ENCODE measurements at places on chromosomes 3 and 15.

DNA sequence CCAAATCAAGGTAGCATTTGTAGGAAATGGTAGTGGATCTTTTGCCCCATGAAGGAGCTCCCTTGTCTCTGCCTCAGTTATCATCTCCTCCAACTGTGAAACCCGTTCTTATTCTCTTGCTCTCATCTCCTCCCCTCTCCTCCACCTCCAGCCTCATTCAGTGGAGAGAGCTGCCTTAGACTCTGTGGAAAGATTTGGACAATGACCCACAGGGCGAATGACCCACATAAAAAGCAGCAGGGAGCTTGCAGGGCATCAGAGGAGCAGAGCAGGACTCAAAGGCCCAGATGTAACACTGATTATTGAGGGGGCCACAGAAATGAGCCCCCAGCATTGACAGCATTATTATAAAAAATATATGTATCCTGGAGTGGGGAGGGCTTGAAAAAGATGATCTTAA lies 641.1 kb upstream of the CFAP20DC start:
- DNase-seq = no peak

- DNase-seq = no peak
These were observed 316.2 kb upstream of the TBC1D5 start for GRCh38 chr3:18058666-18059065.

DNA sequence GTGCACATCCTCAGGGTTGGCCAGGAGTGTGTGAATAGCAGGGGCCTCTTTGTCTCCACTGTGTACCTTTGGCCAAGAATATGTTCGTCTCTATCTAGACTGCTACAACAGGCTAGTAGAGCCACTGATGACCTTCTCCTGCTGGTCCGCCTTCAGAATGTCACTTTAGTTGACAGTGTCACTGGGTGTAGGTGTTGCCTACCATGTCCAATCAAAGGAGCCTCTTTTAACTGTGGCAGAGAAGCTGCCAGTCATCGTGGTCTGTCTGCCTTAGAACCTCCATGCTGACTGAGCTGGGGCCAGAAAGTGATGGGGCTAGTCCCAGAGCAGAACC lies 40.1 kb downstream of the OXSR1 start:
- DNase-seq = no peak

- DNase-seq = no peak
These were observed 49.9 kb upstream of the LMCD1 start for GRCh38 chr3:8451696-8452095.

- no peak for DNase-seq
These were observed 1.4 kb downstream of the PGPEP1L start for GRCh38 chr15:99006146-99006545.

GRCh38 chr3:53629402-53629723 lies 135.0 kb downstream of the CACNA1D start:
- no peak for DNase-seq

DNA sequence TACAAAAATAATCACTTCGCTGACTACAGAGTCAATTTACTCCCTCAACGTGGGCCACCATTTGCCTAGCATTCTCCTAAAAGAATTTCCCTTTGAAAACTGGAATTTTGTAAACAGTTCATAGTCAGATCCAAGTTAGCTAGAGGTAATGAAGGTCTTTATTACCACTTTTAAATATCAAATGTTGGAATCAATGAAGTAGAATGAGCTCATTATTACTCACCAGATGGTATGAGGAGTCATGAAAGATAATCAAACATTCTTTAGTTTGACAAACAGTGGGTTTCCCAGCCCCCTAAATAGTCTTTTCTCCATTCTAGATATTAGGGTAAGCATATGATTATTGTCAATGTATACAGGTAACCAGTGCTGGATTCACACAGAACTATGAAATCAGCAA lies 455.7 kb upstream of the THBS1 start:
- DNase-seq = no peak

DNA sequence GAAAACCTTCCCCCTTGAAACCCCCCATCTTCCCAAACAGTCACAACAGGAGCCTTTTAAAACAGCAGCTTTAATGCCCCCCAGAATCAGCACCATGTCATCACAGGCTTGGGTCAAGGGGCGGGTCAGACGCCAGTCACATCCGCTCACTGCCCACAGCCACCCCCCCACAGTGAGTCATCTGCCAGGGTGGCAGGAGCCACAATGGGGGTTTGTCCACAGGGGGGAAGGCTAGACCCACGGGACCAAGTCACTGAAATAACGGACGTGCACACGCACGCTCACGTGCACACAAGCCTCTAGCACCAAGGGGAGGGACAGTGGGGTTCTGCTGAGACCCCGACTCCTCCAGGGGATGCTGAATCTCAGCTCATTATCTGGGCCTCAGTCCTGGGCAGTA lies 441 bp upstream of the UCN2 start:
- DNase-seq = no peak

DNA sequence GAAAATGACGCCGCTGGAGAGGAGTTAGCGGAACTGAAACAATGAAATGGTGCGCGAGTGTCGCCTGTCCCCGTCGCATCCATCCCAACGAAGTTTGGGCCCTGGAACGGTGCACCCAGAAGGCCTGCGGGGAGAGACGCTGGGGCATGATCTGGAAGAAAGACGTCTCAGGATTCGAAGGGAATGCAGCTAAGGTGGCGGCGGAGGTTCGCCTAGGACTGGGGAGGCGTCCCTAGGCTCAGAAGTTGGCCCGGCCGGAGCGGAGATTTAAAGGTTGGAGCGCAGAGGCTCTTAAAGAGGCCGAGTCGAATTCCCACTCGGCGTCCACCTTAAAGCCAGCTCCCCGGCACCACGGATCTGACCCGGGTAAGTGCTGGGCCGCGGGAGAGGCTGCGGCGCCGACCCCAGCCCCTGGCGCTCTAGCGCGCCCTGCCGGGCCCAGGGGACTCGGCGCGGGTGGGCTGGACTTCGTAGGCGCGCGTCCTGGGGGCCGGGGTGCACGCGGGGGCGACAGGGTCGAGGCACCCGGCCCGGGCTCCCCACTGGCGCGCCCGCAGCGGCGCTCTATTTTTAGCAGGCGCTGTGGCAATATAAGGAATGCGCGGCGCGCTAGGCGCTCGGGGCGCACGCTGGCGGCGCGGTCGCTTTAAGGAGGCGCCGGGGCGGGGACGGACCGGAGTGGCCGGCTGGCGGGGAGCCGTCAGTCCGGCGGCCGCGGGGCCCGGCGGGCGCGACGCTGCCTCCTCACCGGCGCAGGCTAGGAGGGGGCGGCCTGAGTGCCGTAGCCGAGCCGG lies at the start of gene MRAS:
Gene MRAS, plus strand, starts transcription at position 620 of the 794 bp plus-strand sequence. CDS start 24,305 bp downstream, outside the sequence.
- DNase-seq = no peak

DNA sequence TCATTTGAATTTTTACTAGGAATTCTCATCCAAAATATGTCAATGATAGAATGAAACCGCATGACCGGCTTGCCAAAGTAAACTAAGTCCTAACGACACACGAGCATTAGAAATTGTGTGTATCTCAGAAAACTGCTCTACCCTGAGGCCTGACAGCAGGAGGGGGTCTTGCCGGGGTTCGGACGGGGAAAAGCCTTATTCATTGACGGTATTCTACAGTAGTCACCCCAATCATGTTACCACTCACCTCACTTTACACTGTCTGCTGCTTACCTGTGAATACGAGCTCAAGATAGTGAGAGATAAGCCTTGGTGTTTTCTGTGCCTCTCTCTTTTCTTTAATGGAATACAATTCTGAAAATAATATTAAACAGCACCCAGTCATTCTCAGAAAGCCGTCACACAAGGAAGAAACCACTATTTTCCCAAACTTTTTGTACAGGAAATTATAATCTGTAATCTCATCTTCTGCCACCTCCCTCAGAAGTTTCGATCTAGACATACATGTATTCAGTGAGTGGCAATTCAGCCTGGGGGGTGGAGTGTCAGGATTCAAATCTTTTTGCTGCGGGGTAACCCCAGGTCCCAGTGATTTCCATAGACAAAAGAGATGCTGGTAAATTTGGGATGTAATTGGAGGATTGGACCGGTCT lies 492 bp upstream of the FAM43A start:
- no peak for DNase-seq

- no peak for DNase-seq
These were observed 114.0 kb downstream of the FOXB1 start for GRCh38 chr15:60118146-60118545.

- peak; percentile 56 for DNase-seq
These were observed at the start of gene RASSF1 for GRCh38 chr3:50340448-50341329. TSS of gene RASSF1 (minus strand) at chr3:50340836. CDS start at chr3:50340805, 31 bp downstream.

DNA sequence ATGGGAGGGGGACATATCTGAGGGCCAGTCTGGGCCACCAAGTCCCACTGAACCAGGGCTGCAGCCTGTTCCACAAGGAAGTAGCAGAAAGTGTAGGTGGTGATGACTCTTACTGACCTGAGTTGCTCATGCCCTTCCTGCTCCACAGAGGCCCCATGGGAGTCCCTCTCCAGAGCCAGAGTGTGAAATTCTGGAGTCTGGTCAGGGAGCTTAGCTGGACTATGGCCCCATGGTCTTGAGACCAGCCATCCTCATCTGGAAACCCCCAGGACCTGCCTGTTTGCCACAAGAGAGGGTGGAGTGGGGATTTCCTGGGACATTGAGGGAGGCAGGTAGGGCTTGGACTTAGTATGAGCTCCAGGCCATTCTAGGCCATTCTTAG lies 3.0 kb downstream of the SPINT1 start:
- DNase-seq = no peak

DNA sequence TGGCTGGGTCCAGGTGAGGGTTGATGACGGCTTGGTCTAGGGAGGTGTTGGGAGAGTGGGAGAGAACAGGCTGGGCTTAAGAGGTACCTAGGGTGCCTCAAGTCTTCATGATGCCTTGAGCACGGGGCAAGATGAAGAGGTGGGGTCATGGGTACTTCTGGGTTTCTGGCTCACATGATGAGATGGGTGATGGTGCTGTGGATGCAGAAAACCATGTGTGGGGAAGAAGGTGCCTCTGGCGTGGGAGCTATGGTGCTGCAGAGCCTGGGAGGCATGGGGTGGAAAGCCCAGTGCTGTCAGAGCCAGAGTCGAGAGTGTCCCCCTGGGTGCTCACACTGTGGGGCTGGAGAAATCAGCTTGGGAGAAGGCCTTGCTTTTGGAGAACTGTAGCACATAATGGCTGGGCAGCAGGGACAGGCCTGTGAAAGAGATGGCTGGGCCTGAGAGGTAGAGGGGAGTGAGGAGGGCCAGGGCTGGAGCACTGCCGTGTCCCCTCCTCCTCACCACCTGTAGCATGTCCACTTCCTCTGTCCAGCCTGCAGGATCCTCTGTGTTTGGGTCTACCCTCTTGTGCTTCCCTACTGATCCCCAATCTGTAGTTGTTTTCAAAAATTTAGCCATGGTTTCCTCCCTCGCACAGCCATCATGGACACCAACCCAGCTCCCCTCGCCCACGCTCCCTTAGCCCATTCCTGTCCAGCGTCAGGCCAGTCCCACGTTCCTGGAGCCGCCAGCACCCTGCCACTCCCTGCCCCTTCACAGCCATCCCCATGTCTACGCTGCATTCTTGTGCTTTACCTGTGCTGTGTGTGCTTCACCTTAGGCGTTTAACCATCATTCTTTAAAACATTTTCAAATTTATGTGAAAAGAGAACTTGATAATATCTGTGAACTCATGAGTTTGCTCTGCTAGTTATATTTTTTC lies 132.0 kb downstream of the EEFSEC start:
- no peak for DNase-seq

DNA sequence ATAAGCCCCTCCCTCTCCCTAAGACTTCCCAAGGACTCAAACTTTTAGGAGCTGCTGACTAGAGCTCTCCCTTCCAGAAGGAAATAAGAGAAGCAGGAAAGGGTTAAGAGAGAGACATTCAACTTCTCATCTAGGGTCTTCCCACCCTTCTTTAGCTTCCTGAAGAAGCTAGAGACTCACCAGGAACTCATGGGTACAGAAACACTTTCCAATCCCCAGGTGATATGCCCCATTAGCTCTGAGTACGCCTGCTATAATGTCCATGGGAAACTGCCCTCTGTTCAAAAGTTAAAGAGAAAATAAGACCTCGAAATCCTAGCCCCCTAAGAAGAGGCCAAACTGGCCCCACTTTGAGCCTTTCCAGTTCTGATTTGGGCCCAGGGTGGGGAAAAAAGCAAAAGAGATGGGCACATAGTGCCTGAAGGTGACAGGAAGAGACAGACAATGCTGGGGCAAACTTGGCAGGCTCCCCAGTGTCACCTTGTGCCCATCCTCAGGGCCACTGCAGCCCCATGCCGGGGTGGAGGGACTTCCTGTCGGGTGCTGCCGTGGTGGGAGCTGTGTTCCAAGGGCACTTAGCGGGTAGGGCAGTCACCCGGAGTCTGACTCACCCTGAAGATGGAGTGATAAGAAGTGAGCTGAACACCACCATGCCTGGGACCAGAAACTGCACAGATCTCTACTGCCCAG lies 29.5 kb downstream of the CCDC12 start:
- DNase-seq = peak; percentile 77

GRCh38 chr3:51896607-51897305 lies 6.4 kb downstream of the IQCF1 start:
- DNase-seq = no peak

GRCh38 chr15:81947548-81947947 lies 98.3 kb downstream of the MEX3B start:
- no peak for DNase-seq

GRCh38 chr3:183018421-183019192 lies 38.3 kb upstream of the DCUN1D1 start:
- no peak for DNase-seq

GRCh38 chr3:172262991-172263608 lies 185.2 kb downstream of the GHSR start:
- no peak for DNase-seq

GRCh38 chr15:96327155-96327741 lies 3.3 kb upstream of the NR2F2 start:
- DNase-seq = no peak

GRCh38 chr3:14138878-14139655 lies 14.2 kb downstream of the TMEM43 start:
- no peak for DNase-seq

- no peak for DNase-seq
These were observed 2.5 kb downstream of the UBL7 start for GRCh38 chr15:74458473-74458872.

DNA sequence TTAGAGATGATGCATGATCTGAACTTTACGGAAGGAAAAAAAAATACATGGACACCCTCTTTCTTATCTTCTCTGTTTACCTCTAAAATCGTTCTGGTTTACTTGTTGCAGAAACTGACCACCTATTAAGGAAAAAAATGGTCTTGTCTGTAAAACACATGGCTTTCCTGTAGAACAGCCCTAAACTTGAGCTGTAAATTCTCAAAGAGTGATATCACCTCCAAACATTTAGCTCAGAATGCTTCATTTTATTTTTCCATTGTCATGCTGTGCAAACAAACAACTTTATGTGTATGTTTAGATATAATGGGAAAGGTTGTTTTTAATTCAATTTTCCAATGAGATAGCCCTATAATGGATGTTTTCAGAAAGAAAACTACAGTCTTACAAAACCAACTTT lies 237.4 kb upstream of the NR2F2 start:
- no peak for DNase-seq

Data from CD8-positive, alpha-beta memory T cell (primary cell).